ENCODE measurements at places on chromosomes 5 and 9.
A peak's percentile ranks its signal among the peaks of the same experiment; 100 is the strongest.

DNA sequence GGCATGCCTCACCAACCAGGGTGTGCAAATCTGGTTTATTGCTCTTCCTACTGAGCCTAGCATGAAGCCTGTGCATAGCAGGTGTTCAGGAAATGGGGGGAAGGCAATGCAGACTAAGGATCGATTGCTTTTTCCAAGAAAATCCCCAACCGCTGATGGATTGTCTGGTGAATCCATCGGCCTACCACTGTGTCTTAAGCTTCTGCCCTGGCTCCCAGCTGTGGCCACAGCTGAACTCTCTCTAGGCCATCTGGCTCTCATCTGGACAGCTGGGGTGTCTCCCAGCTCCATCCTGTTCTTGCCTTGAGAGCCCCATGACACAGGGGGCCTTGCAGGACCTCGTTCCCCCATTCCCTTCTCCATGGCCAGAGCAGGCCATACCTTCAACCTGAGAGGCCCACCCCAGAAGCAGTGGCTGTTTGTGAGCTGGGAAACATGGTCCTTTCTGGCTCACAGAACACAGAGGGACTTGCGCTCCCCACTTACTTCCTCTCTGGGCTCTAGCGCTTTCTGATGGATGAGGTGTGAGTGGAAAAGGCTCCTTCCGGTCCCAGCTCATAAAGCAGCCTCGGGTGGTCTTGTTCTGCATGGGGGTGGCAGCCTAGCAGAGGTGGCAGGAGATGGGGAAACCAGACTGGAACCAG is 41.8 kb downstream of the COL27A1 start:
- DNase-seq, result no peak
- no peaks in the 10 kb centered on the region for H3K27me3 ChIP-seq
- H3K27ac ChIP-seq, result no peak overlapping the region
- no peak overlapping the region for H3K4me3 ChIP-seq

GRCh38 chr5:139984816-139985215 is 58.3 kb downstream of the NRG2 start:
- no peak overlapping the region for H3K4me3 ChIP-seq
- no peaks in the 10 kb centered on the region for H3K36me3 ChIP-seq
- H3K27ac ChIP-seq, result no peak overlapping the region
- H3K4me1 ChIP-seq, result peaks cover 8% of the 10 kb centered on the region

DNA sequence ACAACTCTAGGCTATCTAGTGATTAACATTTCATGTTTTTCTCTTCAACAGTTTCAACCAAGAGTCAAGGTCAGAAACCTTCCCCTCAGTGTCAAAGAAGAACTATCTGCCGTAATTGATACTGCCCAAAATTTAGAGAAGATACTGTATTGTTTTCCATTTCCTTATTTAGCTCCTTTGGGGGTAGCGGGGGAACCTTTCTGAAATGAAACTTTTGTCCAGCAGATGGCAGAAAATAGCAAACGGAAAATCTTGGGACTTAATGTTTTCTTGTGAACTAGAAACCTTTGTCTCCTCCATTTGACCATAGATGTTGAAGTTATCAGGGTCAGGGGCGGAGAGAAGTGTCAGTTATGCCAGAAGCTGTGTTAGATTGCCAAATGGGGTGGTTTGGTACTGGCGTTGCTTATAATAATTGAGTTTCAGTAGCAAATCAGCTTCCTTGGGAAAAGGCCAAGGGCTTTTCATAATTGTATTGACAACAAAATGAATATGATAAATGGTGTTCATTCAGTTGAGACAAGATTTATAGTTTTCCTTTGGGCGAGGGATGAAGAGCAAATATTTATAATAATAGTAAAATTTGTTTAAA is 101.7 kb upstream of the TLX3 start:
- no peaks in the 10 kb centered on the region for H3K27me3 ChIP-seq
- peak; percentile 74 for DNase-seq
- no peaks in the 10 kb centered on the region for H3K36me3 ChIP-seq
- H3K27ac ChIP-seq, result no peak overlapping the region
- H3K4me3 ChIP-seq, result no peak overlapping the region
- no peaks in the 10 kb centered on the region for H3K4me1 ChIP-seq

GRCh38 chr5:14142202-14142826 is 828 bp upstream of the TRIO start:
- H3K4me1 ChIP-seq, result peaks cover 14% of the 10 kb centered on the region
- H3K36me3 ChIP-seq, result no peaks in the 10 kb centered on the region
- H3K27me3 ChIP-seq, result no peaks in the 10 kb centered on the region
- peak overlapping the region; percentile 58 for H3K4me3 ChIP-seq

DNA sequence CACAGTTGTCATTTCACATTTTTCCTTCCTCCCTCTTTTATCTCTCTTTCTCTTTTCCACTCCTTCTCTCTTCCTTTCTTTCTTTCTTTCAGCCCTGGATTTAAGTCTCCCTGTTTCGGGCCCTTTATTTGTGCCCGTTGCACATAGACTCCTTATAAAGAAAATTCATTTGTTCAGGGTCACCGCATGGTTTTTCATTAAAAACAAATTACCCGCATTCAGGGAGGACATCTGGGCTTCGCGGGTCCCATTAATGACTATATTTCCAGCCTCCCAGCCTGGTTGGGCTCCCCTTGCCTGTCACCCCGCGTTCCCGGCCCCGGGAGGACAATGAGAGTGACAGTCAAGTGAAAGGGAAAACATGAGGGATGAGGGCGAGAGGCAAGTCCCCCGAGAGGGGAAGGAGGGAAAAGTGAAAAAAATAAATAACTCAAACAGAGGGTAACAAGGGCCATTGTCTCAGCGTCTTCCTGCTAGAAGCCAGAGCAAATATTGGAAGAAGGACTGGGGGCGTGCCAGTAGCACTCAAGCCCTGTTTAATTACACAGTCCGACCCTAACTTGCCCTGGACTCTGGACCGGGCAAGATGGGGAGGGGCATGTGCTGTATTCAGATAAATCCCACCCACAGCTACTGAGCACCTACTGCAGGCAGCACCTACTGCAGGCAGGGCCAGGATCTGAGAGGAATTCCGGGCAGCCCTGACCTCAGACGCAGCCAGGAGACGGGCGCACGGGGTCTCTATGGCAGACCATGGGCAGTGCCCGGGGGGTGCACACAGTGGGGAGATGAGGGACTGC is 166.2 kb downstream of the PAX5 start:
- DNase-seq, result no peak
- H3K4me3 ChIP-seq, result no peak overlapping the region
- no peaks in the 10 kb centered on the region for H3K36me3 ChIP-seq
- H3K4me1 ChIP-seq, result no peaks in the 10 kb centered on the region
- no peaks in the 10 kb centered on the region for H3K27me3 ChIP-seq

DNA sequence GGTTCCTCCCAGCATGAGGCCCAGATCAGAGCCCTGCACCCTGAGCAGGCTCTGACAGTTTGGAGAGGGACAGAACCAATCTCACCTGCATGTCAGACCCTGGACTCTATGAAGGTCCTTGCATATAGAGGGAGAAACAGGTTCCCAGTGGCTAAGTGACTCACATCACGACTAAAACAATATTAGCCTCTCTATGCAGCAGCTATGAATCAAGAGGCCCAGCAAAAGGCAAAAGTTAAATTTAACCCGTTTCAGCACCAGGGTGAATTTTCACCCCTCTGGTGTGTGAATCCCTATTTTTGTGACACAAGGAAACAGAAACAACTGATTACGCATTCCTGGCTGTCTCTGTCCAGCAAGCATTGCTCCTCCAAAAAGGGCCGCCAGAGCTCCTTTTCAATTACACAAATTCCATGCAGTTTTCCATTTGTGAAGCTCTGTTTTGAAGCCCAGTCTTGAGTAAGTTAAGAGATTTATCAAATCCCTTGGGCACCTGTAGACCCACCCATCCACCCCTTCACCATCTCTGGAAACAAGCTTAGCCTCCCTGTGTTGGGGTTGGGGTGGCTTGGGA is 136.6 kb downstream of the GABBR2 start:
- H3K27me3 ChIP-seq, result no peaks in the 10 kb centered on the region
- H3K4me1 ChIP-seq, result no peaks in the 10 kb centered on the region
- no peaks in the 10 kb centered on the region for H3K36me3 ChIP-seq
- no peak for DNase-seq

DNA sequence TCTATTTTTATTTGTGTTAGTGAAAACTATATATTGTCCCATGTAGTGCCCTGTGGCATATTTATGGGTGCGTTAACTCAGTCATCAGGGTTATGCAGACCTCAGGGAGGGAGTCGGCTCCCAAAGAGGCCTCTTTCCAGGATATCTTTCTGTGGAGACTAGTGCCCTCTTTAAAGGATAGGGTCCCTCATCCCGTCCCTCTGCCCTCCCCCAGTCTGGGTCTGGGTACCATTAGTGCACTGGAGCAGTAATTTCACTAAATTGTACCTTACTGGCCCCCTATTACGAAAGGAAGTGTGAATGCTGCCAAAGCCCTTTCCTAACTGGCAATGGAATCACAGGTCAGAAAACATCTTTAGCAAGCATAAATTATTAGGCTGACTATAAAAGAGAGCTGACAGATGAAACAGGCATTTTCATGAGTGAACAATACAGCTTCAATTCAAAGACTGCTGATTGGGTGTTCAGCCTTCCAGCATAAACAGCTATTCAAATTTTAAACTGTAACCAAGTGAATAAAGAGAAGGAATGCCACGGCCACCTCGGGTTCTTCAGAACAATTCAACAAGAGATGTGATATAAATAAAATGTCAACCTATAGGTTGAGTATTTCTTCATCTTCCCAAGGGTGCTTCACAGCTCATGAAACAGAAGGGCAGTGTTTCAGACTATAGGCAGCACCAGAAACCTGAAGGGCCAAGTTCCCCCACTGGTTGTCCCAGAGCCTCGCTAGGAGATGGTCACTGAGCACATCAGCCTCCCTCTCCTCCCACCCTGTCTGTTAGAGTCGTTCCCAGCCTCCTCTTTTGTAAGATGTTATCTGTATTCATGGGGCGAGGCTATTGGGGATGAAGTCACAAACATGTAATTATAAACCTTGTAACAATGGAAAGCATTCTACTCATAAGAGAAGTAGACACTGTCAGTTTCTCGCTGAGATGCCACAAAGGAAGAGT is 318.7 kb downstream of the TMEM161B start:
- no peak overlapping the region for H3K27ac ChIP-seq
- no peaks in the 10 kb centered on the region for H3K4me1 ChIP-seq
- H3K27me3 ChIP-seq, result no peaks in the 10 kb centered on the region

GRCh38 chr5:124444147-124444775 is 302.2 kb downstream of the ZNF608 start:
- no peaks in the 10 kb centered on the region for H3K4me1 ChIP-seq
- H3K36me3 ChIP-seq, result no peaks in the 10 kb centered on the region
- DNase-seq, result no peak
- no peaks in the 10 kb centered on the region for H3K27me3 ChIP-seq

DNA sequence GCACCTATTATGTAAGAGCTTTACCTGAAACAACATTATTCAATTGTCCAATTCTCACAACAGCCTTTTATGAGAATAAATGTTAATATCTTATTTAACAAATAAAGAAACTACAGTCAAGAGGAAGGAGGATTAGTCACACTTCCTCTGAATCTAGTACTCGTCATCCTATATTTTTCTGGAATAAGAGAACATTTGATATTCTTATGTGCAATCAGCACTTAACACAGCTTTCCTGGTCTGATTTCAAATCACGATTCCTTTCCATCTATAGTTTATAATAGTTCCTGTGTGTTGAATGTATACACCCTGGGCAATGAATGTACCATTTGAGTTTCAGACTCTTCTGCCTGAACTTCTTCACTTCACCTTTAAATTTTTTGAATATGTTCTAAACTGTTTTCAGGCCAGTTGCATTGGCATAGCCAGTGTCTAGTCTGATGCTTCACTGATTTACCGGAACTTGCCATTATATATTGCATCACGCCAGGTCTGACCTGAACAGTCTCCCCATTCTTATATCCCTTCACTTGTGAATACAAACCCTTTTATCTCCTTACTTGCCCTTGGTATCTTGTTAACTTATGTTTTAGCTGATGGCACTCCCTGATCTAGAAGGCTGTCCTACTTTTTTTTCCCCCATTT is 698.3 kb downstream of the MAT2B start:
- no peak for DNase-seq
- no peaks in the 10 kb centered on the region for H3K4me1 ChIP-seq
- no peak overlapping the region for H3K27ac ChIP-seq
- no peak overlapping the region for H3K4me3 ChIP-seq
- H3K36me3 ChIP-seq, result no peaks in the 10 kb centered on the region

GRCh38 chr5:78534148-78534904 is 114.2 kb downstream of the LHFPL2 start:
- no peaks in the 10 kb centered on the region for H3K4me1 ChIP-seq
- no peak overlapping the region for H3K27ac ChIP-seq
- H3K4me3 ChIP-seq, result no peak overlapping the region
- no peak for DNase-seq
- H3K27me3 ChIP-seq, result no peaks in the 10 kb centered on the region

GRCh38 chr9:7536310-7536939 is 263.2 kb downstream of the DMAC1 start:
- no peaks in the 10 kb centered on the region for H3K27me3 ChIP-seq
- H3K36me3 ChIP-seq, result no peaks in the 10 kb centered on the region
- DNase-seq, result peak; percentile 77
- no peak overlapping the region for H3K27ac ChIP-seq
- H3K4me1 ChIP-seq, result no peaks in the 10 kb centered on the region
- no peak overlapping the region for H3K4me3 ChIP-seq

DNA sequence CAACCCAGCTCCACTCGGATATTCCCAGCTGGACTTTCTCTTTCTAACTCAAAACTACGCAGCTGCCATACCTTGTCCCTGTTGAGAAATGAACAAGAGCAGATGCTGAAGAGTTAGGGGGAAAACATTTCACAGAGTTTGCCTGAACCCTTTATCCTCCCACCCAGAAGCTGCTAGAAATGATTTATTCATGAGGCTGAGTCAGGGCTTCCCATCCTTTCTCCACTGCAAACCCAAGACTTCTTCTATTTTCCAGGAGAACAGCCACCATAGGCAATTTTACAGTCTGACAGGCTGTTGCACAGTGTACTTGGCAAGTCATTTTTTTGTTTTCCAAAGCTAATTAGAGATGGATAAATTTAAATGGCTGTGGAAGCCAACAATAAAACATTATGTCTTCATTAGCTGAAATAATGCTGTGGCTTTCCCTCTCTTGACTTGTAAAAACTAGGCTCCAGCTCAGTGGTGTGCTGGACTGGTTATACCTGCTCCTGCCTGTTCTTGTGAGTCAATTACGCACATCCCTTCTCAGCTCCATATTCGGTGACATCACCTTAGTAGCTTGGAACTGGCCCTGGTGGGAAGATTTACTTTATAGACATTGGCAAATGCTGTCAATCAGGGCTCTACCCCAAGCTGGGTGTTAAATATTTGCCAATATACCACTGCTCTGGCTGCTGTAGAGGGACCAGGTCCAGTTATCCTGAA is 71.9 kb downstream of the KIF4B start:
- H3K36me3 ChIP-seq, result no peaks in the 10 kb centered on the region
- H3K4me1 ChIP-seq, result no peaks in the 10 kb centered on the region
- no peak for DNase-seq
- H3K27ac ChIP-seq, result no peak overlapping the region

DNA sequence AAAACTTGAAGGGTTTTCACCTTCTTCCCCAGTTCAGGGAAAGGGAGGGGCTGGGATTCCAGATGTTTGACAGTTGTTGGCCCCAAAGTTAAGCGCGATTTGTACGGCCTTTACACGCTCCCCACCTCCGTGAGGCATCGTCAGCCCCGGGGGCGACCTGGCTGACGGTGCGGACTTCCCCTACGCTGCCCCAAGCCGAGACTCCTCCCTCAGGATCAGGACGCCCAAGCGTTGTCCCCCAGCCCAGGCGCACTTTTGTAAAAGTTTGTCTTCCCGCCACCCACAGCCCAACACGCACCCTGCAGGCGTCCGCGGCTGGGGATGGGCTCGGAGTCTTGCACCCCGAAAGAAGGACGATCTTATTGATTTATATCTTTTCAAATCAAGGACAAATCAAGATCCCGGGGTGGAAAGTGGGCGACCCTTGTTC is 713 bp downstream of the MOB3B start:
- H3K4me1 ChIP-seq, result peaks cover 4% of the 10 kb centered on the region
- peak overlapping the region; percentile 77 for H3K4me3 ChIP-seq
- no peaks in the 10 kb centered on the region for H3K36me3 ChIP-seq
- DNase-seq, result peak; percentile 80

Data from mesendoderm (in vitro differentiated cells).